ENCODE measurements at places on chromosomes 12 and 14.
A peak's percentile ranks its signal among the peaks of the same experiment; 100 is the strongest.

- H3K27me3 ChIP-seq = no peaks in the 10 kb centered on the region
- no peak for DNase-seq
- H3K36me3 ChIP-seq = no peaks in the 10 kb centered on the region
- peaks cover 4% of the 10 kb centered on the region for H3K4me1 ChIP-seq
These were observed 101.7 kb downstream of the DPF3 start for GRCh38 chr14:72792051-72792788.

DNA sequence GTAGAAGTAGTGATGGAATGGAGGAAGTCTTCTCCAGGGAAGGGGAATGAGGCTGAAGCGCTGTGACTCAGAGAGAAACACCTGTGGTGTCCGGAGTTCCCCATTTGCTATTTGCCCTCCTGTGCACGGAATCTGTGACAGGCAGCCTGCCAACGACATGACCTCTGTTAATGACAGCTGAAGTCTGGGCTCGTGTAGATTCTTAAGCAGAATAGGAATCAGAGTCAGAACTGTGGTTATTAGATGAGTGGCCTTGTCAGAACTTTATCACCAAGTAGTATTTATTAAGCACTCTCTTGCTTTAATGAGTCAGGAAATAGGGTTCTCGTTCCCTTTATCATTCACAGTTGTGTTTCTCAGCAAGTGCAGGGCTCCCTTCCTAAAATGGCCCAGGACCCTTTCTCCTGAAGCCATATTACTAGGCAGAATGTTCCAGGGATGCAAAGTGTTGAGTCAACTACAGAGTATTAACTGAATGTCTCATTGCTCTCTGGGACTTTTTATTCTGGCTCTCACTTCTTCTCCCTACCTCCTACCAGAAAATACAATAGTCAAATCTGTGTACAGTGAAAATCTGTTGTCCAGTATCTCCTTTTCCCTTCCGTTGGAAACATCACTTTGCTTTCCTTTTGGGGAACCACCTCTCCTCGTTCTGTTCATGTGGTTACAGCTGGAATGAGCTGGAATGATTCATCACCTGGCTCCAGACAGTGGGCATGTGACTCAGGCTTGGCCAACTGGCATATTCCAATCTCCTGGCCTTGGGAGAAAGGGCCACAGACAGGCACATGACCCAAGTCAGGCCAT is 77.8 kb upstream of the MAX start:
- peaks cover 4% of the 10 kb centered on the region for H3K27me3 ChIP-seq
- peak; percentile 67 for DNase-seq
- H3K27ac ChIP-seq = peak overlapping the region; percentile 83
- H3K36me3 ChIP-seq = peaks cover 6% of the 10 kb centered on the region
- H3K4me3 ChIP-seq = peak overlapping the region; percentile 6

GRCh38 chr14:32073537-32074189 is 3.4 kb upstream of the ARHGAP5 start:
- H3K4me3 ChIP-seq = no peak overlapping the region
- H3K36me3 ChIP-seq = no peaks in the 10 kb centered on the region
- no peaks in the 10 kb centered on the region for H3K27me3 ChIP-seq
- peak; percentile 34 for DNase-seq

DNA sequence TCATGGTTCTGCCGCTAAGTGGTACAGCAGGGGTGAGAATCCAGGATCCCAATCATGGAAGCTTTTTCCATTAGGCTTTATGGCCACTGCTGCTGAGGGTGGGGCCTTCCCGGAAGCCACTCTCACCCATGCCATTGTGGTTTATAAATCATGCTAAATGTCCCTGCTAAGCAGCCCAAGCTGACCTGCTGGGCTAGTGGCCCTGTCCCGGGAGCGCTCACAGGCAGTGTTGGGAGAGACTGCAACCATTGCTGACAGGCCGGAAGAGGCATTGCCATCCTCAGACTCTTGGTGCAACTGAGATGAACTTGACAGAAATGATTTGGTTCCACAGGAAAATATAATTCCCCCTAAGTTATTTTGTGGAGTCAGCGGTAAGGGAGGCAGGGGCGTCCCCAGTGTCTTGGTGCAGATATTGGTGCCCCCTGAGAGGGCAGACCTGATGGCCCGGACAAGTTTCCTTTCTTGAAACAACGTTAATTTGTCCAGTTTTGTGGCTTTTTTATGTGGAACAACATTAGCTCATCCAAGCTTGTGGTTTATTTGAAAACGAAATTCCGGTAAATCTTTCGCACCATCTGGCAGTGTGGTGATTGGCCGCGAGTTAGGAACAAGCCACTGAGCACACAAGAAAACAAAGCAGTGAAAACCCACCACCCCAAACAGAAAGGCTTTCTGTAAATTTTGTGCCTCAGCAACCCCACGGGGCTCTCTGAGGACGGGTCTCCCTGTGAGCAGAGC is 82.3 kb downstream of the SSPN start:
- DNase-seq = no peak
- no peaks in the 10 kb centered on the region for H3K36me3 ChIP-seq
- H3K27ac ChIP-seq = no peak overlapping the region
- peaks cover 34% of the 10 kb centered on the region for H3K4me1 ChIP-seq
- H3K27me3 ChIP-seq = peaks cover 7% of the 10 kb centered on the region

GRCh38 chr14:51653775-51654532 is 2.2 kb downstream of the FRMD6 start:
- H3K27me3 ChIP-seq = peaks cover 39% of the 10 kb centered on the region
- H3K27ac ChIP-seq = no peak overlapping the region
- no peak for DNase-seq

DNA sequence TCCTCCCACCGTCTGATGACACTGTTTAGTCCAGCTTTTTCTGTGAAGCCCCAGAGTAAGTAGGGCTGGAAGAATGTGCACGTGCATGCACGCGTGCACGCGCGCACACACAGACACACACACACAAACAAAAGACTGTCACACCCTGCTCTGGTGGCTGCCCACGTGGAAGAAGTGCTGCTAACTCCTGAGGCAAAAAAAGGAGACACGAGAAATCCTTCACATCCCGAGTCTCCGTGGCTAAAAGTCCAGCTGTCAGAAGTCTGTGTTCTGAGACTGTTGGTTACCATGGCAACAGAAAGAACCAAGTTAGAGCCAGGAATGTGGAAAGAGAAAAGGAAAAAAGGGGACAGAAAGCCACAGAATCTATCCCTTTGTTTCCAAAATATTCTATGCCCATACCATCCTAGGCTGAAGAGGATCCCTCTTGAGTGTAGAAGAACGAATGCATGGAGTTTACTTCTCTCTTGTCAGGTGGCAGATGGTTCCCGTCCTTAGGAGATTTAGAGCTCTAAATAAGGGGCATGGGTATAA is 1.6 kb upstream of the C12orf71 start:
- DNase-seq = no peak
- peaks cover 5% of the 10 kb centered on the region for H3K36me3 ChIP-seq
- H3K27me3 ChIP-seq = no peaks in the 10 kb centered on the region
- H3K27ac ChIP-seq = no peak overlapping the region

- H3K36me3 ChIP-seq = no peaks in the 10 kb centered on the region
- H3K4me1 ChIP-seq = peaks cover 2% of the 10 kb centered on the region
- H3K27me3 ChIP-seq = peaks cover 45% of the 10 kb centered on the region
These were observed 205.7 kb downstream of the TTC8 start for GRCh38 chr14:89029961-89030694.

- no peak overlapping the region for H3K4me3 ChIP-seq
- no peak overlapping the region for H3K27ac ChIP-seq
- H3K27me3 ChIP-seq = no peaks in the 10 kb centered on the region
- DNase-seq = no peak
- no peaks in the 10 kb centered on the region for H3K36me3 ChIP-seq
- H3K4me1 ChIP-seq = no peaks in the 10 kb centered on the region
These were observed 77.5 kb downstream of the LIN7A start for GRCh38 chr12:80860206-80860605.

DNA sequence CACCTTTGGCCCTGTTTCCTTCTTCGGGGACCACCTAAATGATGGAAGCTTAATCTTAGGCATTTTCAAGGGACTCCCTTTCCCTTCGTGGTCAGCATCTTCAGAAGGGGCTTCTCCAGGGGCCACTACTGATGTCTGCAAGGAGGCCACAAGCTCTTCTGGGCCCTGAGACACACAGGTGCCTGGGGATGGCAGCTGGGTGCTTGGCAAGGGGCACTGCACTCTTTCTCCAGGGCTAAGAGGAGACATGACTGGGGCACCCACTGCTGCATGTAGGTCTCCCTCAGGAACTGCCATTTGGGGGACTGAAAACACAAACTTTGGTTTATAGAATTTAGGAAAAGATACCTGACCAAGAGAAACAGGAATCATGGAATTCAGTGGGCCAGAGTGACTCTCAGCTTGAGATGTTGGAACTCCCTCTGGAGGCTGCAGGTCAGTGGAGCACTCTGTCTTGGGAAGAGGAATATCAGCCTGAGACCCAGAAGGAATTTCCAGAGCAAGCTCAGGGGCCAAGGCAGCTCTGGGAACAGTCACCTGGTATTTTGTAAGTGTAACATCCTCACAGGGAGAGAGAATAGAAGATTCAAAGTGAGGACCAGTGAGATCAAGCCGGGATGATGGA is 16.0 kb downstream of the PLD4 start:
- DNase-seq = no peak
- no peak overlapping the region for H3K4me3 ChIP-seq
- no peaks in the 10 kb centered on the region for H3K4me1 ChIP-seq
- no peaks in the 10 kb centered on the region for H3K36me3 ChIP-seq
- no peak overlapping the region for H3K27ac ChIP-seq

- H3K4me3 ChIP-seq = no peak overlapping the region
- H3K27me3 ChIP-seq = no peaks in the 10 kb centered on the region
- H3K4me1 ChIP-seq = peaks cover 4% of the 10 kb centered on the region
- DNase-seq = peak; percentile 5
- H3K36me3 ChIP-seq = peaks cover 3% of the 10 kb centered on the region
These were observed 4.8 kb upstream of the LMNTD1 start for GRCh38 chr12:25557830-25558436.

DNA sequence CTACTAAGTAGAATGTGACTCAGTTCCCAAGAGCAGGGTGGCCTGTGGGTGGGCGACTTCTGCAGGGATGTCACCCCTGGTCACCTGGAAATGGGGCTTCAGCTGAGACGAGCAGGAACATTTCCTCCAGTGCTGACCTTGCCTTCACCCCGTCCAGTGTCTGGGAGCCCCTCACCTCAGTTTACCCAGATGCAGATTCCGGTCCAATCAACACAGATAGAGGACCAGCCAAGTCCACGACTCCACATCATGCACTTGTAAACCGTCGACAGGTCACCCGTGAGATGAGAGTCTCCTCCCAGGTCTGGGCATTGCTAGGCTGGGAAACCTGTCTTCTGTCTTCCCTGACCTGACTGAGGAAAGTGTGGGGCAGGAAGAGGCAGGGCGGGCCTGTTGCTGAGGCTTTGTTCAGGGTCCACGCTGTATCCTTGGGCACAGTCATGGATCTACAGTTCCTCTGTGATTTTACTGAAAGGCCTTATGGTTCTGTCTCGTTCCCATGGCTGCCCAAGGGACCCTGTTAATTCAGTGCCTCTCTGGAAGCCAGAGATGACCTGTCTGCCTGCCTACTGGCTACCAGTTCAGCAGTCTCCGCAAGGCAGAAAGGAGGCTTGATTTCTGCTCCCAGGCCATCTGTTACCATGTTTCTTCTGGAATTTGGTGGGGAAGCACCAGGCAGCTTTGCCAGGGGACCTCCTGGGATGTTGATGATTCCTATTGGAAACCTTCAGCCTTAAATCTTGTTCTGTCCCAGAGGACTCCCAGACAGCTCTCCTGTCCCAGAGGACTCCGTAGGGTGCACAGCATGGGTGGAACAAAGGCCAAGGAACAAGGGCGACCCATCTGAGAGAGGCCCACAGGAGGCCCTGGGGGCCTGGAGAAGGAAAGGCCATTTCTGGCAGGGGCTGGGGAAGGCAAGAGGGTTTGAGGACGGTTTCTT is 288.5 kb upstream of the RTL1 start:
- H3K27ac ChIP-seq = no peak overlapping the region
- no peak for DNase-seq
- H3K4me1 ChIP-seq = no peaks in the 10 kb centered on the region
- no peak overlapping the region for H3K4me3 ChIP-seq
- no peaks in the 10 kb centered on the region for H3K27me3 ChIP-seq
- H3K36me3 ChIP-seq = no peaks in the 10 kb centered on the region

DNA sequence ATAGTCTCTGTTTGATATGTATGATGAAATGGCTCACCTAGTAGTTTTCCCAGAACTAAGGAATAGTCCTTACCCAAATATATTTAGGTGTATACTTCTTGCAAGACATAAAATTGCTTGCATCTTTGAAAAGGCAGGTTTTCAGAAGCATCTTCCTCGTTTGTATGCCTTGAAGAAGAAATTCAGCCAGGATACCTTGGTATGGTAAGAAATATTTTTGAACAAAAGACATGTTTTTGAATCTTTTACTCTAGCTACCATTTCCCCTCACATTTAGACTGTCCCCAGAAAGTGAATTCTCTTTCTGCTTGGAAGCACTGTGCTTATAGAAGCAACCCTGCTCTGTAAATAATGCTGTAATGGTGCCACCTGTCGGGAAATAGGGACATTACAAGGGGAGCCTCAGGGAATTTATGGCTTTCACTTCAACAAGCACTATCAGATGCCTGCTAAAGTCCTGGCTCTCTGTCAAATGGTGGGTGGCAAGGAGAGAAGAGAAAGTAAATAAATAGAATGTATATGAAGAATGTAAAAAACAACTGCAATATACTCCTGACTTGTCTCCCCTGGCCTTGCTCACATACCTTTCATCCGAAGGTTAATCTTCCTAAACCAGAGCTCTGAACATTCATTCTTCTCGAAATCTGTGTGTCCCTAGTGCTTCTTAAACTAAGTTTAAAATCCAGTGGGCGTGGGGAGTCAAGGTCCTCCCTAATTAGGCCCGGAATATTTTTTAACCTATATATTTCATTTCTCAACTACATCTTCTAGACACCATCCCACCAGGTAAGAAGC is 6.1 kb downstream of the CCDC184 start:
- peaks cover 12% of the 10 kb centered on the region for H3K4me1 ChIP-seq
- peaks cover 30% of the 10 kb centered on the region for H3K27me3 ChIP-seq
- no peaks in the 10 kb centered on the region for H3K36me3 ChIP-seq
- H3K4me3 ChIP-seq = no peak overlapping the region
- no peak overlapping the region for H3K27ac ChIP-seq

- DNase-seq = no peak
- no peak overlapping the region for H3K27ac ChIP-seq
- H3K36me3 ChIP-seq = peaks cover 1% of the 10 kb centered on the region
- no peaks in the 10 kb centered on the region for H3K4me1 ChIP-seq
These were observed 8.1 kb downstream of the LGALS3 start for GRCh38 chr14:55136885-55137786.

DNA sequence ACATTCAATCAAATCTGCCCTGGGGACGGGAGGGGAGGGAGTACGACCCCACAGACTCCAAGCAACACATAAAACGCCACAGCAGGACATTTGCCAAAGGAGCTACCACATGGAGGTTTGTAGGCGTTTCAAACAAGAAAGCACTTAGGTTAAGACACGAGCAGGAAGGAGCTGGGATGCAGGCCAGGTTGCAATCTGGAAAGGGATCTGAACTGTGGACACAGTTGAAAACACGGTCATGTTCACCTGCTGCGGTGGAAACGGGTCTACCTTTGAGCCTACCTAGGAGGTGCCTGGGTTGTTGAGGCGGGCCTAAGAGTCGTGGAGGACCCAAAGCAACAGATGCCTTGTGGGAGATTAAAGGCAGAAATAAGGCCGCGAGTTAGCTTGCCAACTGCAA is 18.4 kb downstream of the PRKAB1 start:
- H3K4me1 ChIP-seq = peaks cover 15% of the 10 kb centered on the region
- H3K36me3 ChIP-seq = peaks cover 10% of the 10 kb centered on the region
- no peak overlapping the region for H3K27ac ChIP-seq
- H3K27me3 ChIP-seq = no peaks in the 10 kb centered on the region
- no peak for DNase-seq

All from activated naive CD8-positive, alpha-beta T cell treated with anti-CD3 and anti-CD28 coated beads, Interleukin-2, amount 50 U/mL, for 24 hours (primary cell).